ENCODE measurements at places on chromosomes 12 and 14. TPM values are rescaled to one million over a fixed set of nuclear protein-coding genes. Genes with fewer than 3 reads are reported as not detected.

Gene CFAP73
- total RNA-seq, result not detected

Gene LGR5
- not detected for total RNA-seq

- H3K4me1 ChIP-seq, result no peaks in the 10 kb centered on the region
- H3K27me3 ChIP-seq, result no peaks in the 10 kb centered on the region
- H3K36me3 ChIP-seq, result no peaks in the 10 kb centered on the region
- no peak for DNase-seq
- H3K27ac ChIP-seq, result no peak overlapping the region
Observed at GRCh38 chr14:78316052-78316451, 145.9 kb downstream of the NRXN3 start.

DNA sequence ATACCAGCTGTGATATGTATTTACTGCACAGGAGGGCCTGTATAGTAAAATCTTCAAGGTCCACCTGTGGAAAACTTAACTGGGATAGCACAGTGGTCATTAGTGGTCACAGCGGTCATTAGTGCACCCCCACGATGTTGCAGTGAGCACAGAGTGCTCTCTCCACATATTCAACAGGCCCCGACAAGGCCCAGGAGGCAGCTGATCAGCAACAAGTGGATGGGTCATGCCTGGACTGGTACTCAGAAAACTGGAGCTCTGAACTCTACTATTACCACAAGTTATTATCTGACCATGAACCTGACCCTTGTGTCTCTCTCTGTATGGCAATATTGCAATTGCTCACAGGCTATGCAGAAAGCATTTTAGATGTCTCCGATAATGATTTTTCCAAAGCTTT is 129.5 kb downstream of the SLC35F4 start:
- no peak overlapping the region for H3K4me3 ChIP-seq
- no peaks in the 10 kb centered on the region for H3K36me3 ChIP-seq
- DNase-seq, result no peak
- H3K4me1 ChIP-seq, result no peaks in the 10 kb centered on the region

- H3K27ac ChIP-seq, result peak overlapping the region; percentile 35
- peak overlapping the region; percentile 78 for H3K4me3 ChIP-seq
- DNase-seq, result peak; percentile 69
- no peaks in the 10 kb centered on the region for H3K27me3 ChIP-seq
- no peaks in the 10 kb centered on the region for H3K36me3 ChIP-seq
Observed at GRCh38 chr14:50944647-50945413, 547 bp upstream of the PYGL start.

- peaks cover 4% of the 10 kb centered on the region for H3K27me3 ChIP-seq
- H3K27ac ChIP-seq, result no peak overlapping the region
- H3K4me1 ChIP-seq, result no peaks in the 10 kb centered on the region
- no peaks in the 10 kb centered on the region for H3K36me3 ChIP-seq
- no peak overlapping the region for H3K4me3 ChIP-seq
Observed at GRCh38 chr14:95314609-95315008, 5.1 kb downstream of the CLMN start.

DNA sequence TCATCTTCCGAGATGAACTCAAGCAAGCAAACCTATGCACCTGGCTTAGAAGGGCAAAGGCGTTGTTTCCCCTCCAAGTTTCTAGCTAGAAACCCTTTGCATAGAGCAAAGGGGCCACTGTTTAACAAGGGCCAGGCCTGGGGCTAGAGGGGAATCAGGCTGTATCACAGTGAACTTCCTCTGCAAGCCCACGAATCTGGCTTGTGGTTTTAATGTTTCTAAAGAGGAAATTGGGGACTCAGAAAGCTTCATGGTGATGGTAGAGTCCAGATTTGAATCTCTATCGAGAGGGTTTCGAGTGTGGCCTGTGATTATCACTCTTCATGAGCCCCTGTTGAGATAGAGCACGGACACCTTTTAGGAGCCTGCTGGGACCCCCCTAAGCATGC is 189.9 kb downstream of the VRK1 start:
- H3K27ac ChIP-seq, result no peak overlapping the region
- no peaks in the 10 kb centered on the region for H3K4me1 ChIP-seq
- H3K36me3 ChIP-seq, result no peaks in the 10 kb centered on the region
- no peaks in the 10 kb centered on the region for H3K27me3 ChIP-seq
- H3K4me3 ChIP-seq, result no peak overlapping the region

- no peaks in the 10 kb centered on the region for H3K36me3 ChIP-seq
- no peak for DNase-seq
- peaks cover 11% of the 10 kb centered on the region for H3K4me1 ChIP-seq
- H3K27me3 ChIP-seq, result no peaks in the 10 kb centered on the region
Observed at GRCh38 chr12:92615703-92616102, 87.1 kb upstream of the PLEKHG7 start.

GRCh38 chr12:102182635-102183034 is 15.0 kb downstream of the PMCH start:
- H3K36me3 ChIP-seq, result no peaks in the 10 kb centered on the region
- H3K4me1 ChIP-seq, result no peaks in the 10 kb centered on the region
- H3K27ac ChIP-seq, result no peak overlapping the region

GRCh38 chr14:105852378-105853088 is 326.1 kb downstream of the TMEM121 start:
- H3K36me3 ChIP-seq, result no peaks in the 10 kb centered on the region
- H3K27ac ChIP-seq, result no peak overlapping the region
- no peak for DNase-seq

GRCh38 chr14:71497645-71498086 is 434.6 kb upstream of the RGS6 start:
- DNase-seq, result peak; percentile 46
- peak overlapping the region; percentile 24 for H3K27ac ChIP-seq
- H3K36me3 ChIP-seq, result peaks cover 6% of the 10 kb centered on the region
- H3K4me1 ChIP-seq, result peaks cover 21% of the 10 kb centered on the region

Gene PTCSC3
- total RNA-seq, result not detected

Gene SMOC1
- total RNA-seq, result 4.6 TPM

GRCh38 chr14:50364792-50365191 is 31.9 kb downstream of the CDKL1 start:
- no peak overlapping the region for H3K4me3 ChIP-seq
- no peaks in the 10 kb centered on the region for H3K36me3 ChIP-seq
- H3K27ac ChIP-seq, result no peak overlapping the region
- peaks cover 14% of the 10 kb centered on the region for H3K4me1 ChIP-seq

GRCh38 chr12:12353807-12354206 is 3.1 kb upstream of the BORCS5 start:
- no peaks in the 10 kb centered on the region for H3K27me3 ChIP-seq
- DNase-seq, result no peak
- H3K4me1 ChIP-seq, result peaks cover 10% of the 10 kb centered on the region
- H3K4me3 ChIP-seq, result no peak overlapping the region
- H3K27ac ChIP-seq, result no peak overlapping the region

Gene MANSC4
- not detected for total RNA-seq

DNA sequence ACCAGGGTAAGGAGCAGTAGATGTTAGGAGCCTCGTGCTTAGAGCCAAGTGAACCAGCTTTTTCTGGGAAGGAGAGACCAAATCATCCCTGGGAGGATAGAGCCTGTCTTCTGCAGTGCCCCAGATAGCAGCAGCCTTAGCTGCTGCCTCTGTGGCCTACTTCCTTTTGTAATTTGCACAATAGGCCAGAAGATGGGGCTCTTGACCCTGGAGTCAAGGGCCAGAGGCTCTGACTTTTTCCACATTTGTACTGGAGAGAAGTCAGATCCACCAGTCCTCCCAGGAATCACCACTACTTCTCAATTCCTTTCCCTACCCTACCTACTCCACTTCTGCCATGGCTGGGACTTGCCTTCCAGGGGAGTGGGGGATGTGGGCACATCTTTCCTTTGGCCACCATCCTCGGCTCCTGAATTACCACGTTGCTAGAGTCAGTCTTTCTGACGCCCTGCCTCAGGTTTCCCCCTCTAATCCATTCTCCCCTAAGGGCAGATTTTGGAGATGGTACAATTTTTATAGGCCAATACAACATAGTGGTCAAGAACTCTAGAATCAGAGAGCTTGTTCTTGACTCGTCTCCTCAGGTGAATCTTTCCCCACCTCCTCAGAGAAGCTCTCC is 3.3 kb upstream of the SLC4A8 start:
- no peak overlapping the region for H3K27ac ChIP-seq
- H3K27me3 ChIP-seq, result no peaks in the 10 kb centered on the region
- H3K36me3 ChIP-seq, result no peaks in the 10 kb centered on the region

Gene PKP2
- 0.13 TPM for total RNA-seq

DNA sequence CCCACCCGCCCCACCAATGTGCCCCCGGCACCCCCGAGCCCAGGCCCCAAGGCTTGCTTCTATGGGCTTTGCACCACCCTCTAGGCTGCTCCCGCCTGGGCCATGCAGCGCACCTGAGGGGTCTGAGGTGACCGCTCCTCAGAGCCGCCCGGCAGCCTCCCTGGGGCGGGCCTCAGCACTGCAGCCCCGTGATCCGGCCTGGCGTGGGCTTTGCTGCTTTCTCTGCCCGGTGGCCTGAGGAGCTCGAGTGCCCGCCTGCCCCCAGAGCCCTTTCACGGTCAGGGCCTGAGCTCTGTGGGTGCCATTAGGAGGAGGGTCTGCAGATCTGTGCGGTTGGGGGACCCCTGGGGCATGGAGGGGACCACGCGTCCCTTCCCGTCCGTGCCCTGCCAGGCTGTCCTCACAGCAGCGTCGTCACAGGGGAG is 6.2 kb downstream of the MTA1 start:
- H3K27ac ChIP-seq, result no peak overlapping the region
- H3K4me3 ChIP-seq, result no peak overlapping the region
- H3K27me3 ChIP-seq, result no peaks in the 10 kb centered on the region
- no peaks in the 10 kb centered on the region for H3K36me3 ChIP-seq
- H3K4me1 ChIP-seq, result peaks cover 7% of the 10 kb centered on the region
- no peak for DNase-seq
